Activated naive CD4-positive, alpha-beta T cell (primary cell): ENCODE measurements at places on chromosomes 6 and 20.

DNA sequence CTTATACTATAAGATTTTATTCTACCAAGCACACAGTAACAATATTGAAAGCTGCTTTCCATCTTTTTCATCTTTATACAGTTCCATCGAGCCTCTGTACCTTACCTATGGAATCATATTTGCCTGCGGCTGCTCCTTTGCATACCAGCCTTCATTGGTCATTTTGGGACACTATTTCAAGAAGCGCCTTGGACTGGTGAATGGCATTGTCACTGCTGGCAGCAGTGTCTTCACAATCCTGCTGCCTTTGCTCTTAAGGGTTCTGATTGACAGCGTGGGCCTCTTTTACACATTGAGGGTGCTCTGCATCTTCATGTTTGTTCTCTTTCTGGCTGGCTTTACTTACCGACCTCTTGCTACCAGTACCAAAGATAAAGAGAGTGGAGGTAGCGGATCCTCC is 89.8 kb downstream of the SLC16A10 start:
- no peak for DNase-seq

GRCh38 chr6:53313784-53314400 is 34.9 kb downstream of the ELOVL5 start:
- no peak for DNase-seq

DNA sequence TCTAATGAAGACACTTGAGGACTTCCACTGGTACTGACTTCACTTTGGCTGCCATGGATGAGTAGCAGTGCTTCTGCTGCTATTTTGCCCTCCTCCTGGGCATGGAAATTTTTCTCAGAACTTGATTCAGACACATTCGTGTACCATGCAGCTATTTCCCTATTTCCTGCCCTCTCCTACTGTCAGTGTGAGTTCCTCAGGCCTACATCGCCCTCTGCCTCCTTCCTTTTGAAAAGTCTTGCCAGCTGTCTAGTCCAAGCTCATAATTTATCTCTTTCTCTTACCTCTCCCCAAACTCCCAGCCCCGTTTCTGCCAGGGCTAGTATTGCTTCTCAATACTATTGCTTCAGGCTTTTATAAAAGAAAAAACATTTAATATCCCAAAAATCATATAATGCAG is 470.2 kb downstream of the ADGRB3 start:
- no peak for DNase-seq

DNA sequence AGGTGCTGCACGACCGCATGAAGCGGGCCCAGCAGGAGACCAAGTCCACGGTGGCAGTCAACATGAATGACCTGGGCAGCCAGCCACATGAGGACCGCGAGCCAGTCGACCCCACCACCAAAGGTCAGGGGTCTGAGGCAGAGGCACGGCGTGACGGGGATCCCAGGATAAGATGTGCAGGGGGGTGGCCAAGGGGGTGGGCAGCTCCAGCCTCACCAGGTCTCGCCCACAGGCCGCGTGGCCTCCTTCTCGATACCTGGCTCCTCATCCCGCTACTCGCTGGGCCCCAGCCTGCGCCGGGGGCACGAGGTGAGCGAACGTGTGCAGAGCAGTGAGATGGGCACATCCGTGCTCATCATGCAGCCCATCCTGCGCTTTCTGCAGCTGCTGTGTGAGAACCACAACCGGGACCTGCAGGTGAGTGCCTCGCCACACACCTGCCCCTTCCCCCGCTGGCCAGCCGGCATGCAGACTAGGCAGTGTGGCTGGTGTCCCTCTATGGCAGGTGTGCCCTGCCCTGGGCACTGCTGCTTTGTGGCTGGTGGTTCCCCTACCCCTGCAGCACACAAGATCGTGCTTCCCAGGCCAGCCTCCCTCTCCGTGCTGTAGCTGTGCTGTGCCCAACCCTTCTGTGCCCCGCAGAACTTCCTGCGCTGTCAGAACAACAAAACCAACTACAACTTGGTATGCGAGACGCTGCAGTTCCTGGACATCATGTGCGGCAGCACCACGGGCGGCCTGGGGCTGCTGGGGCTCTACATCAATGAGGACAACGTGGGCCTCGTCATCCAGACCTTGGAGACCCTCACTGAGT is 25.9 kb downstream of the UQCC2 start:
- DNase-seq: no peak

- DNase-seq: no peak
Observed at GRCh38 chr20:53283597-53283996, 310.0 kb downstream of the ZNF217 start.

GRCh38 chr20:52160621-52161204 is 30.9 kb downstream of the ZFP64 start:
- no peak for DNase-seq

GRCh38 chr20:54283253-54283652 is 75.4 kb downstream of the PFDN4 start:
- no peak for DNase-seq

DNA sequence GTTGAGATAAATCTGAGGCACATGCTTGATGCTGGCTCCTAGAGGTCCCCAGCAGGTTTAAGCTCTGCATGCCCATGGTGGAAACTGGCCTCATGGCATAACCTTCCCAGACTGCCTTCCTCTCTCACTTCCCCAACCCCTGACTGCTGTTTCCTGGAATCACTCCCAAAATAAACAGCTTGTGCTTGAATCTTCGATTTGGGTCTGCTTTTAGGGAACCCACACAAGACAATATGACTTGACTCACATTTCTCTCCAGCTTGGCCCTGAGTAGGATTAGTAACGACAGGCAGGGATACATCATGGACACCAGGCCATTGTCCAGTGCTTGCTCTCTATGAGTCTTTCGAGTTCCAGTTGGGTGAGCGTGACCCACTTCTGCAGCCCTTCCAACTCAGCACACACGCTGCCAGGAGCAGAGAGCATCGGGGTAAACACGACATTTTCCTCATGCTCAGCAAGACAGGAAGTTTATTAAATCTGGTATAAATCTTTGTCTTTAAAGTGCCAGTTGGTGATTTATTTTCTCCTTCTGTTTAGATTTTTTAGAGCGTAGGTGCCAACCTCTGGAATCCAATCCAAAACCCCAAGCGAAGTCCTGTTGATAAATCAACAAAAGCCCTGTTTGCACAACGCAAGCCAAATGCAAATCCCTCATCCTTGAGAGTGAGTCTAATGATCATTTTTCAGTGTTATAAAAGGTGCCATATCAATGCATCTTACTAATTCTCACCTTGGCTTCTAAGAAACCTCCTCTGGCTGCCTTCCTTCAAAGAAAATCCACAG is 135.0 kb downstream of the FOXA2 start:
- no peak for DNase-seq

DNA sequence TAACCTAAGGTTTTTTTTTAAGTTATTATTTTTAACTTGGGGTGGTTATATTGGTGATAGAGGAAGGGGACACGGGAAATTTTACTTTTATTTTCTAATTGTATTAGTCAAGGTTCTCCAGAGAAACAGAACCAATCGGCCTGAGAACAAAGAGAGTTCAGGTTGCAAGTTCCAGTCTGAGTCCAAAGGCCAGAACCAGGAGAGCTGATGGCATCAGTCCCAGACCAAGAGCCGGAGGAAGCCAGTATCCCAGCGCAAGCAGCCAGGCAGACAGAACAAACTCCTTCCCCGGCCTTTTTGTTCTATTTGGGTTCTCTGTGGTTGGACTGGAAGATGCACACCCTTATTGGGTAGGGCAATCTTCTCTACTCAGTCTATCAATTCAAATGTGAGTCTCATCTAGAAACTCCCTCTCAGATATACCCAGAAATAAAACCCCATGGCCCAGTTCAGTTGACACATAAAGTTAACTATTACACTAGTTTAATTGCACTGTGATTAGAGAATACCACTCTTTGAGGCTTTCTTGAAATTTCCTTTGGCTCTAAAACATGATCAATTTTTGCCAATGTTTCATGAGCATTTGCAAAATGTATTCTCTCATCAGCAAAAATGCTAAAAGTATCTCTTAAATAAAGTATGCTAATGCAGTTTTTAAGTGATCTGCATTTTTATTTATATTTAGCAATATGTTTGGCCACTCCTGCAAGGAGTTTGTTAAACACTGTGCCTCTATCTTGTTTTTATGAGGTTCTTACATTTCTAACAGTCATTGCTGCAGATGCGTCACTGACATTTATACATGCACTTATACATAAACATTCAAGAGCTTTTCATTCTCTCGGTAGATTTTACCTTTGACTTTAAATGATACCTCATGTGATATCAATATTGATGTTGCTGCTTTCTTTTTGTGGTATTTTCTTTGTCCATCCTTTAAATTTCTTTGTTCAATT is 103.2 kb upstream of the SSTR4 start:
- no peak for DNase-seq

GRCh38 chr6:133959667-133960368 is 6.8 kb downstream of the TBPL1 start:
- no peak for DNase-seq

DNA sequence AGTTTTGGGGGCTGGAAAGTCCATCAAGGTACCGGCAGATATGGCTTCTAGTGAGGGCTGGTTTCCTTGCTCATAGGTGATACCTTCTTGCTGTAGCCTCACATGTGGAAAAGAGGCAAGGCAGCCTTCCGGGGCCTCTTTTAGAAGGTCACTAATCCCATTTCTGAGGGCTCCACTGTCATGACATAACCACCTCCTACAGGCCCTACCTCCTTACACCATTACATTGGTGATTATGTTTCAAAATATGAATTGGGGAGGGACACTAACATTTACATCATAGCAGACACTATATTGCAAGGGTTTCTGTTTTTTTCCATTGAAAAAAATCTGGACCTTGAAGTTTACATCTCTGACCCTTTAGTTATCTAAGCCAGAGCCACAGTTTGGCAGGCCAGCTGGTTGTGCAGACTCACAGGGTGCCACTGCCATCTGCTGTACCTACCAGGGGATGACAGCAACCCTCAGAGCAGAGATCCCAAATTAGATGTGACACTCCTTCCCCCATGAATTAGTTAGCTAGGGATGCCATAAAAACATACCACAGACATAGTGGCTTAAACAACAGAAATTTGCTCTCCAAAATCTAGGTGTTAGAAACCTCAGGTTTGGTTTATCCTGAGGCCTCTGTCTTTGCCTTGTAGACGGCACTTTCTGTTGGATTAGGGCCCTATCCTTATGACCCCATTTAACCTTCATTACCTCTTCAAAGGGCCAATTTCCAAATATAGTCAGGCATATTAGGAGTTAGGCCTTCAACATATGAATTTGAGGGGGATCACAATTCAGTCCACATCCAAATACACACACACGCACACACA is 166.4 kb upstream of the RNF217 start:
- no peak for DNase-seq

- no peak for DNase-seq
Observed at GRCh38 chr20:59117526-59117925, 46.1 kb upstream of the ZNF831 start.

GRCh38 chr6:169967687-169968086 is 216.3 kb downstream of the ERMARD start:
- DNase-seq: no peak

- DNase-seq: no peak
Observed at GRCh38 chr6:288866-289265, 3.4 kb upstream of the DUSP22 start.

- no peak for DNase-seq
Observed at GRCh38 chr20:39233755-39234154, 271.6 kb downstream of the DHX35 start.

DNA sequence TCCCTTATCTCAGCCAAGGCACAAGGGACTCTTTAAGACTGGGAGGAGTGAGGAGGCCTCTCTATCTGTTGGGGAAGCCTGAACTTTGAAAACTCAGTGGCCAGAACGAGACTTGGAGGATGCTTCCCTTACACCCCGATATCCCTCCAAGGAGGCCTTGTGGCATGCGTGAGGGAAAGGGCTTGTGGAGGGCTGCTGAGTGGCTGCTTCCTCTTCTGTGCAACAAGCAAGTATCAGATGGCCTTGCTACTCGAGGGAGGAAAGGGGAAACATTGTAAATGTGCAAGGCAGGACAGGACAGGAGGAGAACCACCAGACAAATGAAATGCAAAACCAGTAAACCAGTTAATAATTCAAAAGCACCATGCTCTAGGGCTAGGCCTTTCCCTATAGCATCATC is 306.5 kb upstream of the MAP3K7 start:
- DNase-seq: no peak

GRCh38 chr20:39849171-39849570 is 839.9 kb downstream of the MAFB start:
- no peak for DNase-seq

DNA sequence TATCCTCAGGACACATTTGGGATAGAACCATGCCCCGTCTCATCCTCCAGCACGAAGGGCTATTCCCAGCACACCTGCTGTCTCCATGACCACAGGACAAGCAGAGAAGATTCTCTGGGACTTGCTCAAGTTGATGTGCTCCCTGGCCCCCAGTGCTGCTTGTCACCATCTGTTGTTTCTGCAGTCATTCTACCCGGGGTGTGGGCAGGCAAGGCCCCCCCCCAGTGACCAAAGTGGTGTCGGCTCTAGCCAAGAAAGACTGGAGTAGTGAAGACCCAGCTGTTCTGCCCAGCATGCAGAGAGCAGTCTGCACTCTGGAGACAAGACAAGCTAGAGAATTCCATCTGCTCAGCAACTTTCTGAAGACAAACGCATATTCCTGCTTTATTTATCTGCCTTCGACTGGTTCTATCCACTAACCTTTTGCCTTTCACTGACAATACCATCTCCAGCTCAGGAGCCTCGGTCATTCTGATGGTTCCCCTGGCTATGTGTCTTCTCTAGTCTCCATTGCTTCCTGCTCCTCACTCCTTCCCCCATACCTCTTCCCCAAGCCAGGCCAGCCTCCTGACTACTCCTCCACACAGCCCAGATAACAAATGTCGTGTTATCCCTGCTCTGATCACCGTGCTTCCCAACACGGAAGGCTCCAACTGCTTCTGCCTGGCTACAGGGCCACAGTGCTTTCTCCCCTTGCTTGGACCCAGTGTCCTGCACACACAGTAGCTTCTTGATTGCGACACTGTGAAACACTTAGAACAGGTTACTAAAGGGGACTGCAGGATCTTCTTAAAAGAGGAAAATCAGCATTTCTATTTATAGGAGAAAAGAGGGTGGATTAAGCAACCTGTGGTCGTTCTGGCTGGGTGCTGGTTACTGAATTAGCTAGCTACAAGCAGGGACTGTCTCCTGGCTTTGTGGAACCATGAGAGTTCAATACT is 86.7 kb upstream of the EMILIN3 start:
- no peak for DNase-seq

DNA sequence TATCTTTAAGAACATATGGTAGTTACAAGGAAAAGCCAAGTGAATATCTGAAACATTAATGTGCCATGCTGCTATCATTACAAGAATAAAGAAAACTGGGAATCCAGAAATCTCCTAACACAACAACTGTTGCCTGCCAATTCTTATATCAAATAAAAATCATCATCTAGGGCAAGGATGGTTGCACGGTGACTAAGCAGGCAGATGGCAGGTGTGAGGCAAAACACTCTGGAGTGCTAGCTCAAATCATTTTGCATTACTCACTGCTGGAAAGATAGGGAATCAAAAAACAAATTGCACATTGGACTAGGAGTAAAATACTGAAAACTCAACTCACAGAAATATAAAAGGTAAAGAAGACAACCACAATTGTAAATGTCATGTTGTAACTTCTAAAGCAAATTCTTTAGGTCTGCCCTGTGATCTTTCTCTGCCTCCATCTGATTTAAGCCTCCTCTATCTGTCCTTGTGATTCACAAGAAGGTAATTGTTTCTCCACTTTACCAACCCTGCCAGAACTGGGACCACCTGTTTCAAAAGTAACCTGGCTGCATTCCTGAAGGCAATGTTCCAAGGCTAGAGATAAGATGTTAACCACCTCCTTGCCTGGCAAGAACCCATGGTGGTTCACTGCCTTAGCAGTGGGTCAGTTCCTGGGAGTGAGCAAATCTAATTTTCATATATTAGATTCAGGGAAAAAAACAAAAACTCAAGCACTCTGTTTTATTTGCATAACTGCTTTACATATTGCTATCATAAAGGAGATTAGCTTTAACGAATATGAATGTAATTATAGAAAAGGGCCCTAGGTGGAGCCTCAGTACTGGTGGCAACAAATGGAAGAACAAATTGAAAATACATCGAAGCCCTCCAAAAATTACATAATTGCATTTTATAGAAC is 33.1 kb upstream of the LCA5 start:
- DNase-seq: no peak
